ENCODE measurements at places on chromosomes 12 and 14.

- no peak overlapping the region for H3K4me3 ChIP-seq
- no peaks in the 10 kb centered on the region for H3K27me3 ChIP-seq
- H3K36me3 ChIP-seq: no peaks in the 10 kb centered on the region
- H3K27ac ChIP-seq: no peak overlapping the region
- no peak for DNase-seq
- peaks cover 27% of the 10 kb centered on the region for H3K4me1 ChIP-seq
Measured at GRCh38 chr14:102323102-102323501, 3.6 kb downstream of the ZNF839 start.

DNA sequence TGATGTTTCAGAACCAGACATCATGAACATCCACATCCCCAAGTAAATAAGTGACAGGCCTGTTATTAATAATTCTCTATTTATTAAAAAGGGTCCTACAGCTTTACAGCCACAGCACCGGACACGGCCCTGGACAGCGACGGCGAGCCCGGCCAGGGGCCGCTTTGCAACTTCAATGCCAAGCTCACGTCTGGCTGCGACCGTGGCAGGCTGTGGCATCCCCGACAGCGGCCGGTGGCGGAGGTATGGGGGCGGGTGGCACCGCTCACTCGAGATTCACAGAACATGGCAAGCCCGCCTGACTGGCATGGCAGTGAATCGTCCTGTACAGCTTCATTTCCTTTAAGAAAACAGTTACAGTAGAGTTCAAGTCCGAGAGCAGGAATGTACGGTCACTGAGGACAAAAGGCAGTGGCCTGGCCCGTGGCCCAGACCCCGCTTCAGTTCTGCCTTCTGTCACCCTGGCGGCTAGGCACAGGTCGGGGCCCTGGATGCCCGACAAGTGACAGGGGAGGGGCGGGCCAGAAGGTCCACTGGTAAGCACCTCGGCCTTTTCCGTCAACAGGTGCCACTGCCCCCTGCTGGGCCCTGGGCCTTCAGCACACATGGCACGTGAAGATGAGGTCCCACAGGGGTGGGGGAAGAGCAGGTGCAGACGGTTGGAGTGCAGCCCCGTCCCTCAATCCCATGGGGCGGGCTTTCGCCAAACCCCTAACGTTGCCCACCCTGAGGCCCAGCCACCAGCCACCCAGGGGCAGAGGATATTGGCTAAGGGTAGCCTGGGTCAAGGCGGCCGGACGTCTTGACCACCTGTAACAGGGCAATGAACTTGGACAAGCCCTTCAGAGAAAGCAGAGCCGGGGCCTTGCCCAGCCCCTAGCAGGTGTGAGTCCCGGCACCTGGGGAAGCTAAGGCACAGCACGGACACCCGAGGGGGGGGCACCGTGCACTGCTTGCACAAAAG lies 30.3 kb downstream of the HIP1R start:
- no peak overlapping the region for H3K4me3 ChIP-seq
- H3K36me3 ChIP-seq: peaks cover 59% of the 10 kb centered on the region
- peaks cover 7% of the 10 kb centered on the region for H3K4me1 ChIP-seq
- no peak overlapping the region for H3K27ac ChIP-seq
- no peak for DNase-seq

DNA sequence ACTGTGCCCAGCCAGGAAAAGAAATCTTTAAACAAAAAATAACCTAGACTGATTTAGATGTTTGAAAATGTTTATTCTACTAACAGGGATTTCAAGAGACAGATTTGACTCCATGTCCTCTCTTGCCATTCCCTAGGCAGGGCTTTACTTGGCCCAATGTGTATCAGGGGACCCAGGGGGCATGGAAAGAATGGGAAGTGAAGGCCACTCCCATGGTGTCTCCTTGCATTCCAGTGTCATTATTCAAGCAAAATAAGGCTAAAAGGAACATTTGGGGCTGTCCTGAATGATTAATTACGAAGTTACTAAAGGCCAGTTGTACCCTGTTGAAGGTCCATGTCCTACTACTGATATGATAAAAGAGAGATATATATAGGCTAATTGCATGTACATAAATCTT lies 151.9 kb upstream of the ATF7IP start:
- peaks cover 15% of the 10 kb centered on the region for H3K4me1 ChIP-seq
- H3K4me3 ChIP-seq: no peak overlapping the region
- no peaks in the 10 kb centered on the region for H3K27me3 ChIP-seq
- H3K36me3 ChIP-seq: no peaks in the 10 kb centered on the region
- no peak for DNase-seq
- H3K27ac ChIP-seq: no peak overlapping the region

- no peak for DNase-seq
- H3K4me3 ChIP-seq: no peak overlapping the region
- H3K36me3 ChIP-seq: no peaks in the 10 kb centered on the region
- no peaks in the 10 kb centered on the region for H3K27me3 ChIP-seq
- H3K27ac ChIP-seq: no peak overlapping the region
- no peaks in the 10 kb centered on the region for H3K4me1 ChIP-seq
Measured at GRCh38 chr14:86039176-86039575, 509.2 kb downstream of the FLRT2 start.

DNA sequence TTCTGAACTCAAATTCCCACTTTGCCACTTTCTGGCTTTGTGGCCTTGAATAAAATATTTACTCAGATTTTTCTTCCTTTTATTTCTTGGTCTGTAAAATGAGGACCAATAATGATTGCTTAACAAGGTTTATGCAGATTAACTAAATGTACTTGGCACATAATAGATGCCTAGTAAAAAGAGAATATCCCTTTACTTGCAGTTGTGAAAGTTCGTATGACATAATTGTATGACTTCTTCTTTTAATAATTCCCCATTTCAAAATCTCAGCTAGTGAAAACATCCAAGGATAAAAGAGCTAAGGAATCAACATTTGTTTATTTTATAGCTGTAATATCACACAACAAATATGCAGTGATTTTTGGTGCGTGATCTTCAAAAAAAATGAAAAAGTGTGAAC lies 215.6 kb upstream of the ATP2B1 start:
- H3K27me3 ChIP-seq: no peaks in the 10 kb centered on the region
- H3K4me1 ChIP-seq: no peaks in the 10 kb centered on the region
- no peak overlapping the region for H3K4me3 ChIP-seq
- H3K27ac ChIP-seq: no peak overlapping the region

- no peak overlapping the region for H3K27ac ChIP-seq
- H3K4me1 ChIP-seq: no peaks in the 10 kb centered on the region
- no peaks in the 10 kb centered on the region for H3K36me3 ChIP-seq
- no peak overlapping the region for H3K4me3 ChIP-seq
- no peak for DNase-seq
Measured at GRCh38 chr14:54549862-54550261, 17.1 kb upstream of the SAMD4A start.

Data from CD4-positive, alpha-beta T cell (primary cell).